NCI-H1436 (cell line): ENCODE measurements at places on chromosomes 2 and 18.

- DNase-seq = no peak
Observed at GRCh38 chr2:142347751-142348150, 216.9 kb upstream of the LRP1B start.

- DNase-seq = no peak
Observed at GRCh38 chr2:199968126-199968525, 12.7 kb downstream of the MAIP1 start.

- DNase-seq = no peak
Observed at GRCh38 chr2:237059155-237059875, 26.4 kb upstream of the COPS8 start.

DNA sequence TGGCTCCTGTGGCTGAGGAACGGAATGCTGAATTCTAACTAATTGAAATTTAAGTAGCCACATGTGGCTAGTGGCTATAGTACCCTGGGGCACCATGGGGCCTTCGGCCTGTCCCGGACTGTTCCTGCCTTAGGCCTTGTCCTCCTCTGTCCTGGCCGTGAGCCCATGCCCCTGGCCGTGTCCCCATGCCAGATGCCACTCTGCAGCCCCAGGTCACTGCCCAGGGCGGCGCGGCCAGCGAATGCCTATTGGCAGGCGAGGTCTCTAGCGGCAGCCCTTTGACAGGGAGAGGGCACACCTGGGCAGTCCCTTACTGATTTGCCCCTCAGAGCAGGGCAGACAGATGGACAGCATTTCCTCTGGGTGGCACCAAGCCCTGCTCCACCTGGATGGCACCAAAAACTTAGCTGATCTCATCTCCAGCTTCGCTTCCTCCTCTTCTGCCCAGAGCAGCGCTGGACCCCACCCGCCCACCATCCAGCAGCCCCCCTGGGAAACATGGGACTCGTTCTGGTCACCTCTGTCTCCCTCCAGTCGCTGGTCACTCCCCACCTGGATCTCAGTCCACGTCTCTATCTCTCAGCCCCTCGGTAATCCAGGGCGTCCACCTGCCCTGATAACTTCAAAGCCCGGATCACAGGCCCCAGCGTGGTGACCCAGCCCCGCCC lies 1.1 kb upstream of the DGKD start:
- DNase-seq = no peak

DNA sequence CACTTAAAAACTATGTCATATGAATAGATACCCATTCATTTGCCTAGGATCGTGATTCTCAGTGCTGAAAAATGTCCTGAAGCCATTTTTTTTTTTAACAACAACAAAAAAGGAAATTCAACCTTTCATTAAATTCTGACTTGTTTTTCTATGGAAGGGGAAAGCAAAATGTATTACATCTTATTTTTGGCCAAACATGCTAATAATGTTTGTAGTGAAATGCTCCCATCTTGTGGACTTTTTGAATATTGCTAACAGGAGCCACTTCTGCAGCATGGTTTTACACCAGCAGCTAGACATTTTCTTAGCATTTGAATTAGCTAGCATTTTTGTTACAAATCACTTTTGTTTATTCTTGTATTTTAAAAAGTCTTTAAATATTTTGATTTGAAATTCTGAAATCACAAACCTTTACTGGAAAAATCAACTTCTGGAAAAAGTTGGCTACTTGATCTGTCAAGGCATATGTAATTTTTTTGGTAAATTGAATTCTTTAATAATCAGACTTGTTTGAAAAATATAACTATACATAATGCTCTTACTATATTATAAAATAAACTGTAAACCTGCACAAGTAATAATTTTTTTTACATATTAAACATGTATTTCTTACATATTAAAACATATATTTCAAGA lies 75.8 kb downstream of the KIDINS220 start:
- DNase-seq = peak; percentile 30

- DNase-seq = no peak
Observed at GRCh38 chr2:73892631-73893329, at the start of gene ACTG2. Gene ACTG2, plus strand, starts transcription at chr2:73893008. Its CDS starts 8,304 bp downstream, at chr2:73901312.

GRCh38 chr18:28177828-28178635 lies 1.1 kb upstream of the CDH2 start:
- peak; percentile 61 for DNase-seq
